Activated CD4-positive, alpha-beta T cell treated with anti-CD3 and anti-CD28 coated beads for 4 hours (primary cell): ENCODE measurements at places on chromosomes 1 and 21.

- no peak for DNase-seq
Measured at GRCh38 chr1:65480684-65481405, 60.4 kb downstream of the LEPR start.

DNA sequence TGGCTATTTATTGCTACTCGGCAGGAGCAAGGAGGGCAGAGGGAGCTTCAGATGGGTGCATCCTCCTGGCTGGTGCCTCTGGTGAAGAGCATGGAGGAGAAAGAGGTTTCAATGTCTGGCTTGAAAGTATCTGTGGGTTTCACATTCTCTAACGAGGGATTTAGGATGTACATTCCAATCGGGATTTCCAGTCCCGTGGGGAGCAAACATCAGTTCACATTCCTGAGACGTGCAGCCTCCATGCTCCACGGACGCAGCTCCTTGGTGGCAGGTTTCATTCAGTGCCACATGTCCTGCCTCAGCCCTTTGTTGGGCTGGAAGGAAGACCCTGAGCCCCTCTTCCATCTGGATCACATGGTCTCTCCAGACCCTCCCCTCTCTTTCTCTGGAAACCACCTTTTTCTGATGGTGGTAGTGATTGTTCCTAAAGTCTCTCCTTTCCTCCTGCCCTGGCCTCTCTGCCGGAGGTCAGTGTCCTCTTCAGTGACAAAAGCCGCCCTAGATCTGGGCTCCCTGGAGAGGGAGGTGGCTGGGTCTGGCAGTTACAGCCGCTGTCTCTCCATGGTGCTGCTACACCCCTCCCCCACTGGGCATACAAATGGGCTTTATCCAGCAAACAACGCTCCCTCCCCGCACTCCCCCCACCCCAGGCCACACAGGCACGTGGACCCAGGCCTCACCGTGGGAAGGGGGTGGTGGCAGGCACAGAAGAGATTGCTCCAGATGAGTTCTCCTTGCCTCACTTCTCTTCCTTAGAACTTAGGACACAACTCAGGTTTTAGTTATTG is 826 bp upstream of the CA14 start:
- no peak for DNase-seq

GRCh38 chr1:157203166-157203565 is 65.0 kb upstream of the ETV3 start:
- no peak for DNase-seq

DNA sequence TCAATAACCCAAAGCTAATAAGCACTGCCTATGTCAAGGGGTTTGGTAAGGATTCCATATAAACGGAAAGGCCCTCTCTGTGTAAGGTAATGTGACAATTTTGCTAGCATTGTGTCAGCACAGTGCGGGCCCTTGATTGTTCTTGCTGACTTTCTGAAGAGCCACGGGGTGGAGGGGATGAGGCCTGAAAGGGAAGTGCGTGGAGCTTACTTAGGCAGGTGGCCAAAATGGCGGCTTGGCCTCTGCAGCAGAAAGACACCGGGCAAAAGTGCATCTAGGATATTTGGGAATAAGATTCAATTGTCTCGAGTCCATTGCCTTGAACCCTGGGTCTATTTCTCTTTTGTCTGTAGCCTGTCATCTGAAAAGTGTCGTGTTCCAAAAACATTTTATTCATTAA is 114.3 kb downstream of the TGFB2 start:
- no peak for DNase-seq

DNA sequence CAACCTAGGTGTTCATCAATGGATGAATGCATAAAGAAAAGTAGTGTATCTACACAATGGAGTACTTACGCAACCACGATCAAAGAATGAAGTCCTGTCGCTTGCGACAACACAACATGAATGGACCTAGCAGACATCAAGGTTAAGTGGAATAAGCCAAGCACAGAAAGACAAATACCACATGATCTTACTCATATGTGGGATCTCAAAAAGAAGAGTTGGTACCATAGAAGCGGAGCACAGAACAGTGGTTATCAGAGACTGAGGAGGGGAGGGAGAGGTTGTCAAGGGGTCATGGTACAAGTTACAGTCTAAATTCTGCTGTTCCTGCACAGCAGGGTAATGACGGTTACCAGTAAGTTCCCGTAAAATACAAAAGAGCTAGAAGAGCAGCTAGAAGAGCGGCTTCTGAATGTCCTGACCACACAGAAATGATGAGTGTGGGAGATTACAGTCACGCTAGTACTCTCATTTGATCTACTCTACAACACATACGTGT is 36.7 kb downstream of the NPHP4 start:
- DNase-seq: no peak
